Esophagus muscularis mucosa (tissue), 4 donors: ENCODE measurements at places on chromosomes 1 and 21. TPM values are rescaled to one million over a fixed set of nuclear protein-coding genes. Genes with fewer than 3 reads are reported as not detected.

BTG2 gene
- total RNA-seq: 135 TPM

APCS gene
- not detected for total RNA-seq

ALG6 gene
- total RNA-seq: 10.7 TPM

SLC6A17 gene
- 0.65 TPM for total RNA-seq

EPHB2 gene
- total RNA-seq: 2.1 TPM

SETD4 gene
- total RNA-seq: 12.9 TPM

PEX19 gene
- total RNA-seq: 43.6 TPM

DCST1 gene
- 0.42 TPM for total RNA-seq

TDRD5 gene
- not detected for total RNA-seq

DAP3 gene
- 89.0 TPM for total RNA-seq

MFSD2A gene
- total RNA-seq: 4.6 TPM

A3GALT2 gene
- total RNA-seq: not detected

OVAAL gene
- not detected for total RNA-seq

RXFP4 gene
- not detected for total RNA-seq

PIK3C2B gene
- 15.8 TPM for total RNA-seq

TTLL10 gene
- total RNA-seq: not detected

SPATA17 gene
- total RNA-seq: 0.50 TPM

RSPH1 gene
- total RNA-seq: 0.57 TPM

SPATA46 gene
- total RNA-seq: not detected

DEPDC1 gene
- not detected for total RNA-seq

SPRR3 gene
- total RNA-seq: 5.0 TPM

DFFB gene
- total RNA-seq: 5.0 TPM

HSD3B1 gene
- total RNA-seq: not detected

PROX1 gene
- 2.5 TPM for total RNA-seq

DNAH14 gene
- total RNA-seq: 16.6 TPM

IQCC gene
- total RNA-seq: 1.1 TPM

SAMD13 gene
- 2.5 TPM for total RNA-seq

LIN28A gene
- total RNA-seq: not detected

FYB2 gene
- not detected for total RNA-seq
